Stimulated activated CD8-positive, alpha-beta memory T cell treated with anti-CD3 and anti-CD28 coated beads, Interleukin-15, amount 100 ng/mL, for 24 hours (primary cell): ENCODE measurements at places on chromosomes 2 and 18.

GRCh38 chr2:196652869-196653268 lies 13.4 kb downstream of the CCDC150 start:
- DNase-seq: no peak

- DNase-seq: no peak
Observed at GRCh38 chr2:180781276-180781675, 199.1 kb upstream of the UBE2E3 start.

DNA sequence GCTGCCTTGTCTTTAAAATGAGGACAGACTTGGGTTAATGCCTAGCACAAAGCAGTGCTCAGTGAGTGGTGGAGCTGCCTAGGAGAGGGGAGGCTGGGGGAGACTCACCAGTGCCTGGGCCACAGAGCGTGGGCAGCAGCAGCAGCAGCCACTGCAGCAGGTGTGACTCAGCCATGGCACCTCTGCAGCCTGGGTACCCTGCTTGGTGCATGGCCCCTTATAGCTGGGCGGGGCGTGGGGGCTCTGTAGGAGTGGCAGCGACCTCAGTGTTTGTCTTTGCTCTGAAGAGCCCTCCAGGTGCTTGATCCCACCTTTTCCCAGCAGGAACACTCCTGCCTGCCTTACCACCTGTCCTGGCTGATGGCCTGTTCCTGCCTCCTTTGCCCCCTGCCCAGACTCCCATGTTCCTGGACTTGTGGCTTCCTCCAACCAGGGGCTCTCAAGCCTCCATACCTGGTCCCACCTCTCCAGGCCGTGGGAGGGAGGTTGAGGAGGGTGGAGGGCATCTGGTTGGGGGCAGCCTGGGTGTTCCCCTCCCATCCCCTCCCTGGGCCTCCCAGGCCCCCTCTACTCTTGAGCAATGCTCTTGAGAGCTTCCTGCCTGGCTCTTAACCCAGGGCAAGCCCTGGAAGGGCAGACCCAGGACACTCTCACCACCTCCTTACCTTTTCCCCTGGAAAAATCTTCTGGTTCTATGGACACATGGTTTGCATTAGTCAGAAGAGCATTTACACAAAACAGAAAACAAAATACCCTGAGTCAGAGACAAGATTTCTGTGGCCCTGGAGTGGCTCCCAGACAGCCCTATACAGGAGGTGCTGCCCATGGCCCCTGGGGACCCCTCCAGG lies at the start of gene SFTPB:
Gene SFTPB (minus strand): TSS at position 191 of the 848 bp plus-strand sequence. CDS start 16 bp downstream, at position 175.
- no peak for DNase-seq

DNA sequence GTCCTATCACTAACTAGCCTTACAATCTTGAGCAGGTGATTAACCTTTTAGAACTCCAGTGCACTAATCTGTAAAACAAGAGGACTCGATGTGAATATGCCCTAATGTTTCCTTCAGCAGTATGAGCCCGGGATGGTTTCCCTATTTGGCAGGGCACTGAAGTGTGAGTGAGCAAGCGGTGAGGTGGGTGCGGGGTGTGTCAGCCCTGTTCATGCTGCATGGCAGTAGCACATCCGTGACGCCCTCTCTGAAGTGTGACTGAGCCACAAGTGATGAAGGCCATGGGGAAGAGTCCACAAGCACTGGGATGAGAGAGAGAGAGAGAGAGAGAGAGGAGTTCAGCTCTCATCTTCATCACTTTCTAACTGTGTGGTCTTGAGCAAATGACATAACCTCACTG lies 168.7 kb downstream of the SETBP1 start:
- DNase-seq: no peak

- no peak for DNase-seq
Observed at GRCh38 chr2:230170532-230170931, 49.3 kb downstream of the SP110 start.

- DNase-seq: no peak
Observed at GRCh38 chr2:199147216-199147615, 310.5 kb downstream of the SATB2 start.

DNA sequence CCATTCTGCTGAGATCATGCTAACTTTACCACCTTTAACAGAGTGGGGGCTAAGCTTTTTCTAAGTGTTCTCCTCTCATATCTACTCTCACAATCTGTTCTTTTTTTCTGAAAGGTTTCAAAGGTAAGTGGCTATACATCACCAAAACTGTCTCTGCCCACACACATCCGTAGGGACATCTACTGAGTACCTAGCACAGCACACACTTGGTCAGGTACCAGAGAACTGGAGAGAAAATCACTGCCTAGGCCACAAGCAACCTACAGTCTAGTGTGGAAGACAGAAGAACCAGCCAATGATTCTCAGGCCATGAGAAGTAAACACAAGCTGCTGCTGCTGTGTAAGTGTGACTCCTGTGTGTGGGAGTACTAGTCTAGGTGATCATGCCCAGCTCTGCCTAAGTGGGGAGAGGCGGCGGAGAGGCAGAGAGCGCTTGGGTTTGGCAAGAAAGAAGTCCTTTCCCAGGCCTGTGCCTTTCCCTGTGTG lies 176.1 kb upstream of the ZFP36L2 start:
- DNase-seq: no peak

DNA sequence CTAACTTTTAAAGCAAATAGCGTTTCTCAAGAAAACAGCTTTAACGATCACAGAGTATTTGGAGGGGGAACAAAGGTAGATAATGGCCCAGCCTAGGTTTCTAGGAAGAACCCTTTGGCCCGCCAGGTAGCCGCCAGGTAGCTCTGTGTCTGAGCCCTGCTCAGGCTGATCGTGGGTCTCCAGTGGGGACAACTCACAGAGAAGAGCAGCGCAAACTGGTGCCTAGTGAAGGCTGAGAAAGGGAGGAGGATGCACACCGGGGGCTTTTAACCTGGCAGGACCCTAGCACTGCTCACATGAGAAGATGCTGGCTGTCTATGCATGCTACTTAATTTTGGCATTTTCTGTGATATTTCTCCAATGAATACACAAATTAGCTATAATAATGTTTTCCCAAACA lies 5.8 kb downstream of the NGEF start:
- no peak for DNase-seq

GRCh38 chr2:160927324-160927723 lies 232.9 kb upstream of the TANK start:
- DNase-seq: no peak

GRCh38 chr2:180819106-180819505 lies 161.3 kb upstream of the UBE2E3 start:
- DNase-seq: no peak

GRCh38 chr2:98026927-98027522 lies 31.3 kb upstream of the TMEM131 start:
- no peak for DNase-seq
